Keratinocyte (primary cell): ENCODE measurements at places on chromosomes 6 and 20.

DNA sequence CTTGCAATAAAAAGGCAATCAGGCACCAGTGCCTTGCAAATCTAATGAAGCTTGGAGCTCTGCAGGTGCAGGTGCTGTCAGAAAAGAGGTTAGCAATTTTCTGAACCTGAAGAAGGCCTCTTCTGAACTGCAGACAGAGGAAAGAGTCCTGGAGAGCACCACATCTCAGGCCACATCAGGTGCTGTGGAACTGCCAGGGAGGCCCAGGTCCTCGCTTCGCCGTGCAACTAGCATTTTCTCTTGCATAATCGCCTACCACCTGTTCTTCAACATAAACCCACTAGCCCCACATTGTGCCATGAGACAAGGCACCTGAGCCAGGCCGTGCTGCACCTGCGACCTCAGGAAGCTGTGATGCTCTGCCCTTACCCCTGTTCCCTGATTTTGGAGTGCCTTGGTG, 187.6 kb downstream of the DTNBP1 start:
- no peak for DNase-seq
- H3K4me3 ChIP-seq: no peak overlapping the region
- H3K36me3 ChIP-seq: peaks cover 8% of the 10 kb centered on the region
- no peak overlapping the region for H3K27ac ChIP-seq
- H3K27me3 ChIP-seq: no peaks in the 10 kb centered on the region

GRCh38 chr6:169592558-169592957, 109.3 kb downstream of the WDR27 start:
- no peaks in the 10 kb centered on the region for H3K36me3 ChIP-seq
- no peak overlapping the region for H3K27ac ChIP-seq
- no peak for DNase-seq
- H3K4me1 ChIP-seq: no peaks in the 10 kb centered on the region
- H3K4me3 ChIP-seq: no peak overlapping the region

GRCh38 chr20:63054681-63055240, 48.0 kb upstream of the BHLHE23 start:
- DNase-seq: no peak
- H3K36me3 ChIP-seq: no peaks in the 10 kb centered on the region
- H3K27ac ChIP-seq: no peak overlapping the region
- no peak overlapping the region for H3K4me3 ChIP-seq
- no peaks in the 10 kb centered on the region for H3K4me1 ChIP-seq

DNA sequence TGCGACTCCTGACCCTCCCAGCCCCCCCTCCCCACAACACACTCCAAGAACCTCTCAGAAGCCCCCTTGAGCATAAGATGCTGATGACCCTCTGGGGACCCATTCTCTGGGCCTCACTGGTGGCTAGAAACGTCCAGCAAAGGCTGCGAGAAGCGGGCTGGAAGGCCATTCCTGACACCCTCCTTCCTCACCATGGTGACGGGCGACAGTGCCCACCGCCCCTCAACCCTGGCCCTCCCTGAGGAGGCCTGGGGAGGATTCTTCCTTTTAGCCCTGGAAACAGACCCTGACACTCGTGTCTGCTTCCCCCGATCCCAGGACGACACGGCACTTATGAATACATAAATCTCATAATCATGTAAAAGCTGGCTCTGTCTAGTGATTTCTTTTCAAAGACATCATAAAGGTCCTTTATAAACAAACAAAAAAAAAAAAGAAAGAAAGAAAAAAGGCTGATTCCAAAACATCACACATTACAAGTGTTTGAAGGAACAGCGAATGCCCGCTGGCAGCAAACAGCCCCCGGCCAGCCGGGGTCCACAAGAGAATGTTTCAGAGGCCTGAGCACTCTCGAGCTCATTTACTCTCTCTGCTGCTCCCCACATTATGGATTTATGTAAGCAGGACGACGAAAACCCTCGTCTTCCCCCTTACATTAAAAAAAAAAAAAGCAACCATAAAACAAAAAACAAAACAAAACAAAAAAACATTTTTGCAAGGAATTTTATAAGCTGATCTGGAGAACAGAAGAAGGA, 40.7 kb downstream of the PREX1 start:
- H3K36me3 ChIP-seq: no peaks in the 10 kb centered on the region
- no peaks in the 10 kb centered on the region for H3K4me1 ChIP-seq
- H3K4me3 ChIP-seq: no peak overlapping the region

DNA sequence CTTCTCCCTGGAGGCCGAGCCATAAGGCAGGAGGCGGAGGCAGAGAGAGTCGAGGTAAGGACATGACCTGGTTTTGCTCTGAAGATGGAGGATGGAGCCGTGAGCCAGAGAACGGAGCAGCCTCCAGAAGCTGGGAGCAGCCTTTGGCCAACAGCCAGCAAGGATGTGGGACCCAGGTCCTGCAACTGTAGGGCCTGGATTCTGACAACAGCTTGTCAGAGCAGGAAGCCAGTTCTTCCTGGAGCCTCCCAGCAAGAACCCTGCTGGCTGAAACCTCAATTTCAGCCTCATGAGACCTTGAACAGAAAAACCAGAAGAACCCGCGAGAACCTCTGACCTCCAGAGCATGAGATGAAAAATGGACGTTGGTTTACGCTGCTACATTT, 13.4 kb upstream of the MRGBP start:
- no peak overlapping the region for H3K4me3 ChIP-seq
- H3K36me3 ChIP-seq: no peaks in the 10 kb centered on the region
- H3K4me1 ChIP-seq: no peaks in the 10 kb centered on the region
- DNase-seq: no peak
- peaks cover 6% of the 10 kb centered on the region for H3K27me3 ChIP-seq

DNA sequence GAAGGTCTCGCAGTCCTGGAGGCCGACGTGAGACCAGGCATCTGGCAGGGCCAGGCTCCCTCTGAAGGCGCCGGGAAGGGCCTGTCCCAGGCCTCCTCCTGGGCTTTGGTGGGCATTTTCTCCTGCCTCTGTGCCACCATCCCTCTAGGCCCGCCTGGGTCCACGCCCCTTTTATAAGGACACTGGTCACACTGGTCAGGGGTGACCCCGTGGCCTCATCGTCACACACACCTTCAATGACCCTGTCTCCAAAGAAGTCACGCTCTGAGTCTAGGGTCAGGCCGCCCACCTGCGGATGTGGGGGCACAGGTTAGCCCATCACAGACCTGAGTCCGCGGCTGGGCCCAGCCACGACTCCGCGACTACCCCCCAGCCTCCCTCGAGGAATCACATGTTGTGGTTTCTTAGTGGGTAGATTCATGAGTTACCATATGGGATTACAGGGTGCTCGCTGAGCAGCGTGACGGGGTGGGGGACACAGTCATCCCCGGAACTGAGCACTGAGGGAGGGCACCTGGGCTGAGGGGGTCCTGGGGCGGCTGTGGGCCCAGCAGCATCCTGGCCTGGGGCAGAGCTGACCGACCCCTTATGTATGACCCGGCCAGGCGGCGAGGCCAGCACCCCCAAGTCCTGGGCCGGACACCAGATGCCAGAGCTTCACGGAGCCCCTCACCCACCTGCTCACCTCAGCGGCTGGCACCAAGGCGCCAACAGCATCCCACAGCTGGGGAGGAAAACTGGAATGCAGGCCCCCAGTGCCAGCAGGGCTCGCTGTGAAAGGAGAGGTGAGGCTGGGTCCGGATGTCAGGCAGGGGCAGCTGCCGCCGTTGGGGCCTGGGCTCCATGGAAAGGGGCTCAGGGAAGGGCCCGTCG, 115.9 kb downstream of the DLL1 start:
- H3K4me3 ChIP-seq: no peak overlapping the region
- no peak overlapping the region for H3K27ac ChIP-seq
- no peaks in the 10 kb centered on the region for H3K27me3 ChIP-seq
- H3K36me3 ChIP-seq: no peaks in the 10 kb centered on the region

DNA sequence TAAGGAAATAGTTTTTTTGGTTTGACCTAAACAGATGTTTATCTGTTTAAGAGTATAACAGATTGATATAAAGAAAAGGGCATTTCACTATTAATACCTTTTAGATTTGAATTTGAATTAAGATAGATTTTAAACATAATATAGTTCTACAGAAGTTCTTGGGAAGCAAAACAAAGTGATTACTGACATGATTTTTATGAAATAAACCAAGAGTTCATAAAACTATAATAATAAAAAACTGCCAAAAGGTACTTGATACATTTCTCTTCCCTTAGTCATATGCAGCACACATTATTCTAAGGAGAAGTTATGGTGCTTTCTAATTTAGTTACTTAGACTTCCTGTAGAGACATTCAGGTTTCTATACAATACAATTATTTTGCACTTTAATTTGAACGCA, 9.6 kb downstream of the STXBP5 start:
- H3K27ac ChIP-seq: no peak overlapping the region
- peaks cover 2% of the 10 kb centered on the region for H3K36me3 ChIP-seq
- H3K27me3 ChIP-seq: no peaks in the 10 kb centered on the region
- no peak for DNase-seq

GRCh38 chr6:3518356-3519190, 61.7 kb upstream of the SLC22A23 start:
- peak overlapping the region; percentile 63 for H3K27ac ChIP-seq
- H3K27me3 ChIP-seq: no peaks in the 10 kb centered on the region
- H3K4me1 ChIP-seq: peaks cover 35% of the 10 kb centered on the region
- no peak overlapping the region for H3K4me3 ChIP-seq
- H3K36me3 ChIP-seq: no peaks in the 10 kb centered on the region

- no peaks in the 10 kb centered on the region for H3K36me3 ChIP-seq
- no peak overlapping the region for H3K4me3 ChIP-seq
- no peak for DNase-seq
- H3K4me1 ChIP-seq: no peaks in the 10 kb centered on the region
- H3K27ac ChIP-seq: no peak overlapping the region
Measured at GRCh38 chr6:104604685-104605084, 255.0 kb downstream of the HACE1 start.

GRCh38 chr20:36153736-36154699, 522 bp upstream of the EPB41L1 start:
- peaks cover 32% of the 10 kb centered on the region for H3K27me3 ChIP-seq
- peak overlapping the region; percentile 24 for H3K4me3 ChIP-seq
- peaks cover 7% of the 10 kb centered on the region for H3K4me1 ChIP-seq
- H3K27ac ChIP-seq: no peak overlapping the region

DNA sequence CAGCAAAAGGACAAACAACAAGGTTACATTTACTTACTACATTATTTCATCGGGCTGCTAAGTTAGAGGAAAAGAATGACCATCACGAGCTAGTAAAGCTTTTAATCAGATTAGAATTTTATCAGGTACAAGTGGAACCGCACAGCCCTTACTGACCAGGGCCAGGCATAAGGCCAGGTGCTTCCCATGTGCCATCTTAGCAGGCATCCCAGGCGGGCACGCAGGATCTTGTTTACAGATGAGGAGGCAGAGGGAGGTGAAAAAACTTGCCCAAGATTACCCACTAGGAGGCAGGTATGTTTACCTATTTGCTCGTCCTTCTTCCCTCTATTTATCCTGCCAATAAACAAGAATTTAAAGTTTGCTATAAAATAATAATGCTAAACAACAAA, 10.7 kb downstream of the EZR start:
- H3K36me3 ChIP-seq: peaks cover 13% of the 10 kb centered on the region
- H3K4me3 ChIP-seq: no peak overlapping the region
- peaks cover 74% of the 10 kb centered on the region for H3K4me1 ChIP-seq

- H3K27me3 ChIP-seq: no peaks in the 10 kb centered on the region
- DNase-seq: no peak
- no peaks in the 10 kb centered on the region for H3K4me1 ChIP-seq
- no peak overlapping the region for H3K4me3 ChIP-seq
- H3K27ac ChIP-seq: no peak overlapping the region
- H3K36me3 ChIP-seq: no peaks in the 10 kb centered on the region
Measured at GRCh38 chr6:114421199-114421598, 78.4 kb upstream of the HS3ST5 start.

DNA sequence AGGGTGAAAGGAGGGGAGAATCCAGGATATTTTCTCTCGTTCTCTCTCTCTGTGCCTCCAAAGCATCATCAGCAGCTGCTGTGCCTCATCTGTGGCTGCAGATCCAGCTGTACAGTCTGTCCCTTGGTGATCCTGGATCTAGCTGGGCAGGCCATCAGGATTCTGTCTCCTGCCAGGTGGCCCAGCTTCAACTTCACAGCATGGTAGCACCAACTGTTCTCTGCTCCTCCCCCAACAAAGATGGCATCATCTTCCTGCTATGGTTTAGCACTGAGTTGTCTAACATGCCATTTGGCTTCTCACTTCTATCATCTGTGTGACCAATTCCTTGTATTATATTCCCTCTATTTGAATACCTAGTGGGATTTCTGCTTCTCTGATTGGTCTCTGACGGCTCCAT, 28.6 kb upstream of the ARFGEF2 start:
- no peak for DNase-seq
- peaks cover 7% of the 10 kb centered on the region for H3K27me3 ChIP-seq
- no peak overlapping the region for H3K4me3 ChIP-seq

- DNase-seq: no peak
- H3K4me3 ChIP-seq: no peak overlapping the region
- H3K27me3 ChIP-seq: no peaks in the 10 kb centered on the region
- no peaks in the 10 kb centered on the region for H3K4me1 ChIP-seq
Measured at GRCh38 chr6:47440719-47441118, 36.9 kb upstream of the CD2AP start.

DNA sequence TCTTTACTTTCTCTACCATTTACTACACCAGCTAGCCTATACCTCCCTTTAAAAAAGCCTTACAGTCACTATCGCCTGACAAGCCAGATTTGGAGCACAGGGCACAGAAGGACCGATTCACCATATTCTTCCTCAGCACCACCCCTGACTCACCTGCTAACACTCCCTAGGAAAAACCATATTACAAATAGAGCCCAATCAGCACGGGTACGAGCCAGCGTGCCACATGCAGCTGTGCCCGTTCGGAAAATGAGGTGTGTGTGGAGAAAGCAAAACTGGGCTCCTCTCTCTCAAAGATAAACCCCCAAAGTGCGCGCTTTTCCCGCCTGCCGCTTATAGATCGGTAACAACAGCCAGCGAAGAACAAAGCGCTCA, 1.2 kb downstream of the SYNCRIP start:
- no peaks in the 10 kb centered on the region for H3K27me3 ChIP-seq
- H3K27ac ChIP-seq: peak overlapping the region; percentile 98
- peaks cover 22% of the 10 kb centered on the region for H3K4me1 ChIP-seq
- no peak for DNase-seq

- no peak for DNase-seq
- no peaks in the 10 kb centered on the region for H3K36me3 ChIP-seq
- H3K4me3 ChIP-seq: no peak overlapping the region
- H3K27me3 ChIP-seq: no peaks in the 10 kb centered on the region
- H3K27ac ChIP-seq: no peak overlapping the region
Measured at GRCh38 chr6:99032396-99032795, 84.7 kb upstream of the FBXL4 start.
